Hepatic stellate cell (primary cell): ENCODE measurements at places on chromosomes 3 and 15.

GRCh38 chr3:112579232-112579631, 17.4 kb downstream of the SLC35A5 start:
- DNase-seq: no peak

GRCh38 chr3:53846134-53846850, at the start of the genes CHDH and IL17RB:
Gene CHDH (minus strand): TSS chr3:53846419. CDS start chr3:53824008, 22,411 bp downstream.
Gene IL17RB (plus strand): TSS chr3:53846568. CDS start chr3:53846589, 21 bp downstream.
- DNase-seq: no peak

GRCh38 chr3:28901018-28901417, 379.9 kb upstream of the RBMS3 start:
- no peak for DNase-seq

- peak; percentile 34 for DNase-seq
Observed at GRCh38 chr3:59313365-59313764, 263.5 kb upstream of the CFAP20DC start.

- DNase-seq: no peak
Observed at GRCh38 chr15:81914333-81914732, 131.5 kb downstream of the MEX3B start.

GRCh38 chr15:29689287-29689986, 132.8 kb downstream of the TJP1 start:
- DNase-seq: no peak

DNA sequence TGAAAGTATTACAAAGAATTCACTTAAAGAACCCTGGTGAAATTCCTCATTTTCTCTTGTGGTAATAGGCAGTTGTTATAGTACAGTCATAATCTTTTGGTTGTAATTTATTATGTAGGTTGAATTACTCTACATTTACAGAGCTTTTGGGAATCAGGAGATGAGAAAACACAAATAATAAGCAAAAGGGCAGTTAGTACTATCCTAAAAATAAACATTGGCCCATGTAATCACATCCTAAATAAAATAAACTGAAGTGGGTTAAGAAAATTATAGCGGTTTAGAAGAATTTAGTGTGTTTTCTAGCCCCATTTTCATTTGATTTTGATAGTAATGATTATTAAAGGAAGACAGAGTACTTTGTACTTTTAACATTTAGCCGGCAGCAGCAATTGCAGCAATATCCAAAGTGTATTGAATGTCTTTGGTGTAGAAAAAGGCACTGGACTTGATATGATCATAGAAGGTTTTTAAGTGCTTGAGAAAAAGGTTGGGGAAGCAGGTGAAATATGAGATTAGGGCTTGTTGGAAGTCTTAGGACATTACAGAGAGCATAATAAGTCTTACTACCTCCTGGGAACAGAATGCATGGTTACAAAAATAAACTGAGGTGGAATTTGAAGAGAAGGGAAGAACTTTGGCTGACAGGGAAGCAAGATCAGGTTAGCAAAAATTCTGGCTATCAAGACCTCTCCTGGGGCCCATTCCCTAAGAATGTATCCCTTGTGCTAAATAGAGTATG, 79.9 kb downstream of the MBNL1 start:
- no peak for DNase-seq

DNA sequence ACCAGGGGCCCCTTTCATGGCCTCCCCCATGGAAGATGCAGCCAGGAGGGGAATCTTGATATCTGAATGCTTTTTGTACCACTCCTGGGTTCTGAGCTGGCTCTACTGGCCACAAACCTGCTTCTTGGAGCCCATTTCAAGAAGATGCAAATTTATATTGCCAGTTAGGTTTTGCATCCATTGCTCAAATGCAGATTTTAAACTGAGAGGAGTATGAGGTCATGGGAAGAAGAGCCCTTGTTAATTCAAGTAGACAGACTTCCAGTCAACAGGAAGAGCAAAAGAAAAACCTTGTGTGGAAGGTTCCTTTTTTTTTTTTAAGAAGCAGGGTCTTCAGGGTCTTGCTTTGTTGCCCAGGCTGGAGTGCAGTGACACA, 133.5 kb downstream of the PDZRN3 start:
- DNase-seq: no peak

GRCh38 chr3:38563886-38564270, 67.7 kb downstream of the EXOG start:
- DNase-seq: no peak

DNA sequence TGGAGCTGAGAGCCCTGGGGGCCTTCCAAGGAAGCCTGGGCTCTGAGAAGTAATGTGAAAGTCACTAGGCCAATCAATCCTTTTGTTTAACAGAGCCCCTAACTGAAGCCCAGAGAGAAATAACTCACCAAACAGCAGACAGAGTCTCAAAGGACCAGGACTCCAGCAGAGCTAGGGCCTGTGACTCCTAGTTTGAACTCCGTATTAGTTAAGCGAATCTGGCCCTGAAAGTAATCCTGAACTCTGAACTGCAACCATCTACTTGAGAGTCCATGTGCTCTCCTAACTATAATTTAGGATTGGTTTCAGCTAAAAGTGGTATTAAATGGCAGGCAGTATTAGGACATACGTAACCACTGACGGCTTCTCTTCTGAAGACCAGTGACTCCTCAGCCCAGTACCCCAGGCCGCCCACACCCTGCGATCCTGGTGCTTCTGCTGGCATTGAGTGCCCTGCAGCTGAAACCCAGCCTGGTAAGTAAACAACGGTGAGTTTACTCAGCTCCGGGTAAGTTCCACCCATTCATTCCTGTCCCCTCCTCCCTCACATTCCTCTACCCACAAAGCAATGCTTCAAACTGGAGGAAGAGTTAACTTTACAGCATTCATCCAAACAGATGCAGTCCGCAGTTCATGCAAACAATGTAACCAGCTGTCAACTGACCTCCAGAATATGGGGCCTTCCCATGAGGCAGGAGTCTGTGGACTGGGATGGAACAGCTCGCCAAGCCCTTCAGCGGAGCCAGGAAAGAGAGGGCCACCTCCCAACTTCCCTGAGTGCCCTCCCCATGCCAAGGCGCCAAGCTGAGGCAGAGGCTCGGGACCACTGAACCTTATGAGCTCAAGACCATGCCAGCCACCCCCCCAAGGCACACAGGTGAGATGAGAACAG, 7.3 kb downstream of the MYO5C start:
- DNase-seq: no peak

DNA sequence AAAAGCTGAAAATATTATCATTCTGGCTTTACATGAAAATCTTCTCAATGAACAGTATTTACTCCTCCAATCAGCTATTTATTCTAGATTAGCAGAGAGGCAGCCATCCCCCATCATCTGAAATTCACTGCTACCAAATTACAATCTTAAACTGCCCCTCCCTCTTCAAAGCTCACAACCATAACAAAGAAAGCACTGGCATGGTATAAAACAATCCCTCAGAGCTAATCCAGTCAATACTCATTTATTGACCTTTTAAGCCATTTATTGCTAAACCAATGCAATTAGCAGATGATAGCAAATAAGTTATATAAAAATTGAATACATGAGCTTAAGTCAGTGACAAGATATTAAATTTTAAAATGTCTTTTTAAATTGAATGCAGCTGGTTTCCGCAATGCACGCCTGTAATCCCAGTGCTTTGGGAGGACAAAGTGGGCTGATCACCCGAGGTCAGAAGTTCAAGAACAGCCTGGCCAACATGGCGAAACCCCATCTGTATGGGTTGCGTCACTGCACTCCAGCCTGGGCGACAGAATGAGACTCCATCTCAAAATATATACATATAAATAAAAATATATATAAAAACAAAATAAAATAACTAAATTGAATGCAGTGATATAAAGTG, 12.1 kb downstream of the SLC4A7 start:
- no peak for DNase-seq

DNA sequence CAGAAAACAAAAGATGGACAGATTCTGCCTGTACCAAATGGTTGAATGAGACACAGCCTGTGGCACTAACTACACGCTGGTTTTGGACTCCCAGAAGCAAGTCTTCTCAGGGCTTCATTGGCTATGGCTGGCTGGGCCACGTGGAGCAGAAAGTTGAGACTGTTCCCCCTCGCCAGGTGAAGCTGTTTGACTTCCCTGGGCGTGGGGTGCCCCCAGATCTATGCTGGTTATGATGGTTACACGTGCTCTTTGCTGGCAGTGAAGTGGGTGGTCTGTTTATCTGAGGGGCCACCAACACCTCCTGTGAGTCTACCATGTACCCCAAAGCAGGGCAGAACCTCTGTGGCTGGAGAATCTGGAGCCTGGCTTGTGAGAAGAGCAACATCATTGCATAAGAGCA, 60.3 kb upstream of the EPHA6 start:
- no peak for DNase-seq

- DNase-seq: peak; percentile 57
Observed at GRCh38 chr3:51371943-51372557, 13.0 kb upstream of the MANF start.

DNA sequence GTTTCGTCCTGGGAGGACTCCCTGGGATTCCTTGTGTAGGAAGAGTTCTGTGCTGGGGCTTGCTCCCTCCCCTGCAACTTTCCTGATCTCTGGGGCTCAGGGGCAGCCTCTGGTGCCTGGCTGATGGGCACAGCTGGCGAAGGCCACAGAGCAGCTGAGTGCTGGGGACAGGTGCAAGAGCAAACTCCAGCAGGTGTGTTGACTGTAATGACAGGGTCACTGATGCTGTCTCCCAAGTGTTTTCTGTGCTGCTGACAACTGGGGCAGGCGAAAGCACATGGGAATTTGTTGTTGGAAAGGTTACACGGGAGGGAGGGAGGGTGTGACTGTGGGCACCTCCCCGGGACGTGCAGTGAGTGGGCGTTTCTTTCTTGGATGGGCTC, 21.6 kb downstream of the CPN2 start:
- DNase-seq: no peak

DNA sequence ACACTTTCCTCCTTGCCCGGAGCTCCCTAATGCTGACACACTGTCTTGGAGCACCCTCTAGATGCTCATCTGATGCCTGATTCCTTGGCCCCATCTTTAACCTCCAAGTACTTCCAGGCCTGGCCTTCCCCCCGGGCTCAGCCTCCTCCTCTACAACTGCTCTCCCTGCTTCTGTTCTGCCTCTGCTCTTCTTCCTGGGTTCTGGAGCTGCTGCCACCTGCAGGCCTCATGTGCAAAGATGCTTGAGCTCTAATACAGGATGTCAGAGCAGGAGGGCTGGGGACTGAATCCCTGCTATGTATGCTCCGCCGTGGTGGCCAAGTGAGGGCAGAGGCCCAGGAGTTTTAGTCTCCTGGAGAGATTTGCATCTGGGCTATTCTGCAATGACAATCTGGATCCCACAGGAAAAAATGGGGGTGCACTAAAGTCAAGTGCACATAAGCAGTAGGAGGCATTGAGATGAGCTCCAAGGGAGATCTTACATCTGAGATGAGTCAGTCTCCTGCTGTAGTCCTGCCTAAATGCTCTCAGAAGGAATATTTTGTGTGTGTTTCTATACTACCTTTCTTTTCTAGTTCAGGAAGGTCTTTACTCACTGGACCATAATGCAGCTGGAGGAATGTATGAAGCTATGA, 296.3 kb downstream of the UACA start:
- peak; percentile 62 for DNase-seq

DNA sequence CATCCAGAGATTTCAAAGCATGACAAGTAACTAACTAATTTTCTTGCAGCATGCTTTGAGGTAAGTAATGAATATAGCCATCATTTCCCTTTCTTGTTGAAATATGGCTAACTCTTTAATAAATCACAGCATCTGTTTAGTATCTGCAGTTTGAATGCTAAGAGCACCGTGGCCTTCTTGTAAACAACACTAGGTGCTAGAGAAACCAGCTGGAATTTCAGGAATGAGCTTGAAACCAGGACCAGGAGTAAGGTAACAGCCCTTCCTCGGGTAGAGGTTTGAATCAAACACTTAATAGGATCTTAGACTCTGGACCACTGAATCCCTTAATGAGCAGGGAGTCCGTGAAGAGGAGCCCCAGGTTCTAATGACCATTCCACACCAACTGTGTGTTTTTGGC, 13.6 kb downstream of the CALML4 start:
- no peak for DNase-seq

DNA sequence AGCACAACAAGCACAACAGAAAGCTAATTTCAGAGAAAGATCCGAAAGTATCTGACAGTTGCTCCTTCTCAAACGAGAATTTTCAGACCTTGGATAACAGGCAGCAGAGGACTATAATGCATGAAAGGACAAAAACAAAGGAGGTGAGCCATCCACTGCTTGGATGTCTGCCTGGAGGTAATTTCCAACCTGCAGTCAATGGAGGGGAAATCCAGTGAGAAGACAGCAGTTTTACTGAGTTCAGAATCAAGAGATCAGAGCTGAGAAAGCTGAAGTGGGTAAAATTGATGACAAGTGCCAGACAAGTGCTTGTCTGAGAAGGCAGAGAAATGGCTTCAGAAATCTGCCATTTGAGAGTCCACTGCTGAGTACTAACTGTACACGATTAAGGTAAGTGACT, 22.1 kb downstream of the UBE3A start:
- no peak for DNase-seq

GRCh38 chr3:100006570-100007271, 107.6 kb downstream of the FILIP1L start:
- DNase-seq: no peak

- DNase-seq: no peak
Observed at GRCh38 chr3:22971497-22971896, 231.6 kb upstream of the UBE2E2 start.

GRCh38 chr3:71045917-71046282, 537.6 kb downstream of the FOXP1 start:
- no peak for DNase-seq

DNA sequence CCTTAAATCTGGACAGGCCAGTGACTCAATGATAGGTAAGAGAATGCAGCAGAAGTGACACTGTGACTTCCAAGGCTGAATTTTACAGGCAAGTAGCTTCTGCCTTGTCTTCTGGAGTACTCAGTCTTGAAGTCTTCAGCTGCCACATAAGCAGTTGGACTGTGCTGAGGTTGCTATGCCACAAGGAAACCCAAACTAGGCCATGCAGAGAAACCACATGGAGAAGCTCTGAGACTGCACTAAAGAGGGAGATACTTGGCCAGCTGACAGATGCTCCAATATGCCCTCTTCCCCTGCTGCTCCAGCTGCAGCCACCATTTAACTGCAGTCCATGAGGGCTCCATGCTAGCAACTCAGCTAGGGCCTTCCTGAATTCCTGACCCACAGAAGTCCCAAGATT, 119.4 kb upstream of the GADL1 start:
- DNase-seq: no peak

DNA sequence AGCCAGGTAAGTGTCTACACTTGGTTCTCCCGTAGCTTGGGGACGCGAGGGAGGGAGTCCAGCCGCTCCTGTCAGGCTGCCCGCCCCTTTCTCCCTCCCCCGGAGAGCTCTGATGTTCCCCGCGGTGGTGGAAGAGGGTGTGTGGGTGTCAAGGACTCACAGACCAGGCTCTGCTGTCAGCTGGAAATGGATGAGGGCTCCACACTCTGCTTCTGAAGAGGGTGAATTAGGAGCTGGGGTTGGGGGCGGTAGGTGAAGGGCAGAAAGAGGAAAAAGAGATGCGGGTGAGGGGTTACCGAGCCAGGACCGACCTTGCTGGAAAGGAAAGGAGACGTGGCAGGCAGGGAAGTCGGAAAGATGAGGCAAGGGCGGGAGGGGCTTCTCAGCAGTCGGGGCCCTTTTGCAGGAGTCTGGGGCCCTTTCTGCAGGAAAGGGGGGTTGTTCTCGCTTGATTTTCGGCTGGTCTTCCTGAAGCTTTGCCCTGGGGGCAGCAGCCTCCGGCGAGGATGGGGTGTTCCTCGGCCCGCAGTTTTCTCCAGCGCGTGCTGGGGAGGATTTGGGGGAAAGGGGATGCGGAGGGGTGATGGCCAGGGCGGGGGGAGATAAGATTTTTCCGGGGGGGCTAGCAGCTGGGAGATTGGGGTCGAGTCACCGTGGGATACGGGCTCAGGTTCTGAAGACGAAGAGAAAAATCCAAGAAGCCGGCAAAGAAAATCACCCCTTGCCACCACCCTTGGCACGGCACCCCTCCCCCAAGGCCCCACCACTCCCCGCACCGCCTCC, 602 bp upstream of the BAHD1 start:
- DNase-seq: peak; percentile 69
